Progenitor cell of endocrine pancreas (in vitro differentiated cells): ENCODE measurements at places on chromosomes 5 and 9. TPM values are rescaled to one million over a fixed set of nuclear protein-coding genes. Genes with fewer than 3 reads are reported as not detected.

- no peak for DNase-seq
Observed at GRCh38 chr9:77546376-77546950, 101.7 kb downstream of the GNA14 start.

DNA sequence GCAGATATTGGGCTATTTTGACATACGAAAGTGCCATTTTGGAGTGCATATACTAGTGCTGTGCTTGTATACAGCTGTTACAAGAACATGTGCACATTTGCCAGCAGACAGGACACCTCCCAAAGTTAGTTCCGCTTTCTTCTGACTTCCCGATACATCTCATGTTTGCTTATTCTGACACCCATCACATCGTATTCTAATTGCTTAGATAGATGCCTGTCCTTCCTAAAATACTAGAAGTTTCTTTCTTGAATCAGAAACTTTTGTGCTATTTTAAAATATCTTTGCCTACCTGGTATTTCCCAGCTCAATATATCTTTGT, 177.8 kb downstream of the TTLL11 start:
- no peak for DNase-seq

DNA sequence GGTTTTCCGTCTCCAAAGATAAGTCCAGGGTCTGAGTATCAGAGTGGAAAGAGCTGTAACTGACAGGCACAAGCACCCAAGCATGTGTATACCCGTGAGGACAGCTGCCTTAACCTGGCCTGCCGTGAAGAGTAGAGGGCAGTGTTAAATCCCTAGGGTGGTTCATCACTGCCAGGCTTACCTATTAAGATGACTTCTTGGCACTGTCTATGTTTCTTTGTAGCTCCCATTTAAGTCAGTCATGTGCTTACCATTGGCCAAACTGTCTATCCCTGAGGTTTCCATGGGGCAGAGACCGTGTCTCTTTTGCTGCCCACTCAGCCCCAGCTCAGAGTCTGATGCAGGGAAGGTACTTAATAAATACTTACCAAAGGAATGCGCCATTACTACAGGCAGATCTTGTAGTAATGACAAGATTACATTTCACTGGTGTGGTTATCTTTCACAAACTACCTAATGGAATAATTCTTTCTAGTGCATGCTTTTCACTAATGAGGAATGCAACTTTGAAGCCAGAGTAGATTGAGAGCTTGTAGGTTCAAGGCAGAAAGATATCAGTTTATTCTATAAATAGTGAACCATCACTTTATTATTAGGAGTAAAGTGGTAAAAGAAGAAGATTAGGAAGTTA, 64.2 kb downstream of the SNX24 start:
- no peak for DNase-seq

DNA sequence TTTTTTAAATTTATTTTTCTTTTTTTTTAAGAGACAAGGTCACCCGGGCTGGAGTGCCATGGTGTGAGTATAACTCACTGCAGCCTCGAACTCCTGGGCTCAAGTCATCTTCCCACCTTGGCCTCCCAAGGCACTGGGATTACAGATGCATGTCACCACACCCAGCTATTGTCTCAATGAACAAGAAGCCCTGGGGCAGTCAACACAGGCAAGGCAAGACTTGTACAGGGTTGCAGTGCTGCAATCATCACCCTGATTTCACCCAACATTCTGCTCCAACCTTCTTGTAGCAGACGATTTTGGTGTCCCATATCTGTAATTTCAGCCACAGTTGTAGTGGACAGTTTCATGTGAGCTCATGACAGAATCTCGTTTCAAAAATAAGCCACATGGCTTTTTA, 205.8 kb upstream of the KIF2A start:
- DNase-seq: no peak

DNA sequence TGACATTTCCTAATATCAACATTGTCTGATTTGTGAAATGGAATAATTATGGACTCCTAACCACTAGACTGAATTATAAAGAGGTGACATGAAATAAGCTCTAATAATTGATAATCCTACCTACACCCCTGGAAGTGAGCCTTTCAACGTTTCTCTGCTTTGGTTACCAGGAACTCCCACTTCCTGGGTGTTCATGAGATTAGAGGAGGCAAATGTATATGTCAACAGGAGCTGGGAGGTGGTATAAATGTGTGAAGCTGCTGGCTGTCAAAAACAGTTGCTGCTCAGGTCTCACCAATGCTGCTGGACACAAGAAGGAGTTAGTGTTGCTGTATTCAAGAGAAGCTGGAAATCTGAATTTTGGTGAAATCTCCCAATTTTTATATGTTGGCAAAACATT, 96.8 kb downstream of the CAMK4 start:
- DNase-seq: no peak

GRCh38 chr9:129785866-129786265, 17.1 kb upstream of the TOR1B start:
- DNase-seq: no peak

Gene NADK2
- 38.1 and 41.8 TPM in 2 replicates for total RNA-seq

Gene CD14
- 0.36 TPM in 1 of 2 replicates, not detected in the other for total RNA-seq

Gene ARHGEF37
- total RNA-seq: 2.4 and 3.3 TPM in 2 replicates

Gene TPPP
- 2.6 and 2.9 TPM in 2 replicates for total RNA-seq
